ENCODE measurements at places on chromosomes 2 and 18. TPM values are rescaled to one million over a fixed set of nuclear protein-coding genes. Genes with fewer than 3 reads are reported as not detected.

- H3K27me3 ChIP-seq: peaks cover 79% of the 10 kb centered on the region
- H3K36me3 ChIP-seq: no peaks in the 10 kb centered on the region
- no peaks in the 10 kb centered on the region for H3K4me1 ChIP-seq
- H3K27ac ChIP-seq: no peak overlapping the region
Measured at GRCh38 chr2:176149481-176149938, 1.8 kb upstream of the HOXD4 start.

- H3K4me3 ChIP-seq: no peak overlapping the region
- peaks cover 76% of the 10 kb centered on the region for H3K4me1 ChIP-seq
- H3K27ac ChIP-seq: no peak overlapping the region
- DNase-seq: no peak
- H3K36me3 ChIP-seq: peaks cover 9% of the 10 kb centered on the region
- no peaks in the 10 kb centered on the region for H3K27me3 ChIP-seq
Measured at GRCh38 chr2:156486147-156486546, 50.0 kb downstream of the GPD2 start.

The DNAJC5G gene
- total RNA-seq: not detected

- DNase-seq: no peak
- H3K27ac ChIP-seq: no peak overlapping the region
- no peaks in the 10 kb centered on the region for H3K36me3 ChIP-seq
- no peak overlapping the region for H3K4me3 ChIP-seq
- H3K4me1 ChIP-seq: peaks cover 5% of the 10 kb centered on the region
- H3K27me3 ChIP-seq: peaks cover 43% of the 10 kb centered on the region
Measured at GRCh38 chr2:110724820-110725219, 7.6 kb upstream of the ACOXL start.

The DRC1 gene
- not detected for total RNA-seq

GRCh38 chr18:51020536-51020935, 9.5 kb upstream of the SMAD4 start:
- H3K27me3 ChIP-seq: no peaks in the 10 kb centered on the region
- no peaks in the 10 kb centered on the region for H3K4me1 ChIP-seq
- DNase-seq: no peak

DNA sequence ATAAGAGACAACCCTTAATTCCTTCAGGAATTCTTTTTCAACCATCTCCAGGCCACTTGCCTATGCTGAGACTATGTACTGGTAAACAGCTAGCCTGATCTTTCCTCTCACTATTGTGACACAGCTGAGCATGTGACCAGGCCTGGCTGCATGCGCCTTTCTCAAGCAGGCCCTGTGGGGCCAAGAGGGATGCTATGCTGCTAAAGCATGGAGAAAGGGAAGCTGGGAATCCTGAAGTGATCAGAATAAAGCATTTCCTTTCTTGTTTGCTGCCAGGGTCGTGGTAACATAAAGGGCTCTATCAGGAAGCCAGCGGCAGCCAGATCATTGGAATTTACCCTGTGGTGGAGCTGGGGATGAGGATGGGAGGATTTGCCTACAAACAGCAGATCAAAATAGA, 29.8 kb upstream of the LCLAT1 start:
- peaks cover 26% of the 10 kb centered on the region for H3K4me1 ChIP-seq
- DNase-seq: no peak
- no peaks in the 10 kb centered on the region for H3K27me3 ChIP-seq
- H3K27ac ChIP-seq: no peak overlapping the region
- H3K36me3 ChIP-seq: no peaks in the 10 kb centered on the region

The SLC11A1 gene
- total RNA-seq: 0.05 TPM

DNA sequence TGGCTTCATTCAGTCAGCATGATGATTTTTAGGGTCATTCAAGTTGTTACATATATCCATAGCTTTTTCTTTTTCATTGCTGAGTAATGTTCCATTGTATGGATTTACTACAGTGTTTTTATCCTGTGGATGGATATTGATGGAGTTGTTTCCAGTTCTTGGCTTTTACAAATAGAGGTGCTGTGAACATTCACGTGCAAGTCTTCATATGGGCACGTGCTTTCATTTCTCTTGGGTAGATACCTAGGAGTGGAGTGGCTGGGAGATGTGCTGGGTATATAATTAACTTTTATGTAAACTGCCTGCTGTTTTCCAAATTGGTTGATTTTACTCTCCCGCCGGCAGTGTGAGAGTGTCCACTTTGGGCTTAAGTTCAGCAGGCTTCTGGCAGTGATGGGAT, 16.5 kb downstream of the AGAP1 start:
- H3K4me3 ChIP-seq: no peak overlapping the region
- H3K4me1 ChIP-seq: no peaks in the 10 kb centered on the region
- H3K36me3 ChIP-seq: no peaks in the 10 kb centered on the region
- DNase-seq: no peak

GRCh38 chr2:70029814-70030409, 57.4 kb upstream of the PCBP1 start:
- H3K4me1 ChIP-seq: peaks cover 28% of the 10 kb centered on the region

The TDRD15 gene
- not detected for total RNA-seq

- H3K36me3 ChIP-seq: no peaks in the 10 kb centered on the region
- H3K4me3 ChIP-seq: no peak overlapping the region
- peaks cover 18% of the 10 kb centered on the region for H3K4me1 ChIP-seq
- DNase-seq: no peak
Measured at GRCh38 chr2:230861552-230862255, 3.0 kb upstream of the ITM2C start.

The ELOA2 gene
- not detected for total RNA-seq

The CD302 gene
- 0.44 TPM for total RNA-seq

The ZNF396 gene
- 0.60 TPM for total RNA-seq

All from activated T-helper 1 cell treated with anti-CD3 and anti-CD28 coated beads, Interleukin-12 subunit alpha, Interleukin-12 subunit beta, Interleukin-2, Interleukin-4 antibody, amounts not matched to agents 30 ng/mL and 10 ng/mL and 1 ng/mL, durations not matched to agents 14 hours and 24 hours and 36 hours (primary cell).